Stimulated activated CD8-positive, alpha-beta memory T cell treated with anti-CD3 and anti-CD28 coated beads, Interleukin-4, amount 100 ng/mL, for 1 hour (primary cell): ENCODE measurements at places on chromosomes 4 and X.

DNA sequence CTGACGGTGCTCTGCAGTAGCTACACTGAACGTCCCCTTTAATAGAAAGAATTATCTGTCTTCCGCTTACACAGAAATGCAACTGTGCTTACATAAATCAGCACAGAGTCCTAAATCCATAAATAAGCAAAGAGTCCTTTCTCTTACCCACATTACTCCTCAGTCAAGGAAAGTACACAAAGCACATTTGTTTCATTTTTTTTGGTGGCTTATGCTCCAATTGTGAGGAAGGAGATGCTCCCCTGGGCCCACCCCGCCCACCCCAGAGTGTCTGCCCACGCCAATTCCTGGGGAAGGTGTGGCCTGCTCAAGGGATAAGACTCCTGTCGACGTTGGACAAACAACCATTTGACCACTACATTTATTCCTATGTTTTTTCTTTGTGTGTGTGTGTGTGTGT, 53.8 kb downstream of the CPLX1 start:
- DNase-seq = no peak

DNA sequence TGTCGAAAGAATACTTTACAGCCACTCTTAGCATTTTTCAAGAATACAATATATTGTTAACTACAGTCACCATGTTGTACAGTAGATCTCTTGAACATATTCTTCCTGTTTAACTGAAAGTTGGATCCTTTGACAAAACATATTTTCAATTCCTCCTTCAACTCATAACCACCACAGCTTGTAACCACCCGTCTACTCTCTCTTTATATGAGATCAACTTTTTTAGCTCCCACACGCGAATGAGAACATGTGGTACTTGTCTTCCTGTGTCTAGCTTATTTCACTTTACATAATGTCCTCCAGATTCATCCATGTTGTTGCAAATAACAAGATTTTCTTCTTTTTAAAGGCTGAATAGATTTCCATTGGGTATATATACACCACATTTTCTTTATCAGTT, 338.3 kb upstream of the IGFBP7 start:
- DNase-seq = no peak

- DNase-seq = no peak
Measured at GRCh38 chr4:146916479-146917076, 29.1 kb downstream of the TTC29 start.

GRCh38 chrX:143466130-143466529, 51.1 kb downstream of the SPANXN3 start:
- no peak for DNase-seq

DNA sequence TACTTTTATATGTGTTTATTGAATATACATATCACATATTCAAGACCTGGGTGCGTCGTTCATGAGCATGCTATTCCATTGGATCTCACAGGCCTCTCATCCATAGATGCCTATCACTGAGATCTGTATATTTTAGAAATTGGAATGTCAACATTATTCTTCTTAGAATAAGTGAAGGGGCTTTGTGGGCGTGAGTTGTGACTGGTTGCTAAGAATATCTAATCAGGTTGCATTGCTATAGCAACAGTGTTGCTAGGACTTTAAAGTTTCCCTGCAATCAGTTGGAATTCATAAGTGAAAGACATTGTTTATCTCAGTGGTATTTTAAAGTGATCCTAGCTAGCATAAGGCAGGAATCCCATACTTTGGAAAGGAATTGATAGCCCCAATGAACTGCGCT, 36.7 kb upstream of the ANK2 start:
- DNase-seq = no peak

GRCh38 chr4:72817012-72817411, 248.0 kb upstream of the ADAMTS3 start:
- no peak for DNase-seq

DNA sequence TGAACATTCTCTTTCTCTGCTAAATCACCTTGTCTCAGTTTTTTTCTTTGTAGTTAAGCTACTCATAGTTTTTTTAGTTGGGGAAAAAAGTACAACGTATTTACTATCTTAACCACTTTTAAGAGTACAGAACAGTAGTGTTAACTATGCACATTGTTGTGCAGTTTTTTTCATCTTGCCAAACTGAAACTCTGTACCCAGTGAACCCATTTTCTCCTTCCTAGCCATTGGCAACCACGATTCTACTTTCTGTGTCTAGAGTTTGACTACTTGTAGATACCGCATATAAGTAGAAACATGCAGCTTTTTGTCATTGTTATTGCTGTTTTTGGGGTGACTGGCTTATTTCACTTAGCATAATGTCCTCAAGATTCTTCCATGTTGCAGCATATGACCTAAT, 10.0 kb downstream of the N4BP2 start:
- DNase-seq = no peak

DNA sequence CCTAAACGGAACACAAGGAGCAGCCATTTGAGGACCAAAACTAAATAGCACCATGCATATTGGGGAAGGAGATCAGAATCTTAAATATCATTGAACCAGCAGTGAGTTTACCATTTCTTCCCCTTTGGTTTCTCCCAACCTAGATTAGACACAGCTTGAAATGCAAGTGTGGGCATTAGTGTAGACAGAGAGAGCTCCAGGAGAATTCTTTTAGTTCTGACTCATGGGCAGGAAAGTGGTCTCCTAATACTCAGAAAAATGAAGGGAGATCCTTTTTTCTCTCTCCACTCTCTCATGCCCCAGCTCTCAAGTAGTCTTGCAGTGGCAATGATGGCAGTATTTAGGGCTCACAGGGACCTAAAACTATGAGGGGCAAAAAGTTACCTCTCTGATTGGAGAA, 567.9 kb downstream of the INPP4B start:
- DNase-seq = no peak

DNA sequence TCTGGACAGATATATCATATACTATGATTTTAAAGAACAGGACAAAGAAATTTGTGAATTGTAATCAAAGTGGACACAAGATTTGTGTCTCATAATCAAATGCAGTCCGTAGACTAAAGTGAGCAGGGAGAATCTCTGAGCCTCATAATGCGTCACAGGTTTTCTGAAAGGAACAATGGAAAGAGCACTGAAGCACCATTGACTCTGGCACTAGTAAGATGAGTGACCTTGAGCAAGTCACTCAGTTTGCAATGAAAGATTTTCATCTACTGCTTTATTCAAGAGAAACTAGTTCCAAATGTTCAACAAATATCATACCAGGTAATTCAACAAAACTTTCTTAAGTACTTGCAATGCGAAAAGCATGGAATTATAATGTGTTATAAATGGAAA, 315.3 kb downstream of the MAPK10 start:
- DNase-seq = no peak

GRCh38 chr4:121126449-121127006, 37.6 kb downstream of the TNIP3 start:
- no peak for DNase-seq

- no peak for DNase-seq
Measured at GRCh38 chr4:110130576-110131358, 67.6 kb downstream of the ELOVL6 start.

GRCh38 chr4:40586034-40586433, 43.6 kb downstream of the RBM47 start:
- DNase-seq = no peak

DNA sequence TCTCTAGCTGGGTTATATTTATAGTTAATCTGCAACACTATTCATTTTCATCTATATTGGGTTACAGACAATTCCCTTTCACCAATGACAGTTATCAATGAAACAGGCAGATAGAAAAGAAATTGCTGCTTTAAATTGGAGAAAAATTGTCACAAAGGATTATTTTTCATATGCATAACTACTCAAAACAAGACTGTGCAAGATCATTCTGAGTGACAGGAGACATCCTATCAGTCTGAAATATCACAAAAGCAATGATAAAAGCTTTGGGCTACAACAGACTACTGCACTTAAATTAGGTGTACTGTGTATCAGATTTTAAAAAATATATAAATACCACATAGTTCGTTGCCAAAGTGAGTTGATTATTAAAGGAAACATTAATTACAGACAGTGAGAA, 722.6 kb downstream of the ARAP2 start:
- no peak for DNase-seq

DNA sequence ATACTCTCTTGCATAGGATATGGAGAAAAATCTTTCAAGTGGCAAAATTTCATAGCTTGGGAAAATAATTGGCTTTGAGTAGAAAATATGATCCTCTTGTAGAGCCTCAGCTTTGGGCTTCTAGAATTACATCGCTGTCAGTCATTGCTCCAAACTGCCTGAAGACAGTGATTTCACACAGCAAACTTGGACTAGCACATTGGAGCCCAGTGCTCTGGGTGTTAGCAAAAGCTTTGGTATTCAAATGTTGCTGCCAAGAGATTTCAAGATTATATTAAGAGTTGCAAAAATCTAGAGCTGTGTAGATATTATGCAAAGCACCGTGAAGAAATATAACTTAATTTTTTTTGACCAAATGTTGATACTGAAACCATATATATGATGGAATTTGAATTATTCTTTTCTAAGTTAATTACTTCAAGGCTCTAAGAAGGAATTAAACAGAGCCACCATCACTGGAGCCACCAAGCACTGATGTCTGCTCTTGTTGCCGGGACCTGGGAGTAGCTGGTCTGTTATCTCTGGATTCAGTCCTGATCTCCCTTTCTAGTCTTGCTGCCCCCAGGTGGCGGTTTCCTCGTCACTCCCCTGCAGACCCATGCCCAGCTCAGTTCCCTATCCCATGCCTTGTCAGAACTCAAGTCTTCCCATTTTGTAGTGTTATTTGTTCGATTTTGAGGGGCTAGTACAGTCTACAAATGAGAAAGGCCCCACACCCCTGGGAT, 260.7 kb upstream of the SFRP2 start:
- no peak for DNase-seq

DNA sequence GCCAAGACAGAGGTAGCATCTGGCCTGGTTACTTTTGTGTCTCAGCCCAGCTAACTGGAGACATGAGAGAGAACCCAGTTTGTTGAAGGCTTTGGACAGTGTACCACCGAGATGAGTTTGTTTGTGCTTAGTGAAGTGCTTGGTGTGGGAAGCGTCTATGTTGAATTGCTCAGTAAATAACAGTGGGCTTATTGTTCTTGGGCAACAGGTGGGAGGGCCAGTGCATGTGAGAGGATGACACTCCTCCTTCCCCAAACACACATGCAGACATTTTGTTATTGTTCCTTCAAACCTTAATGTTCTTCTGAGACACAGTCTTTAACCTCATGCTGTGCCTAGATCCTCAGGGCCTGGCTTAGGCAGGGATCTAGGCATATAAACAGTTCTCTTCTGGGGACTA, 39.7 kb downstream of the MSN start:
- no peak for DNase-seq

- DNase-seq = no peak
Measured at GRCh38 chrX:630007-630611, 482 bp upstream of the SHOX start.

GRCh38 chr4:127400731-127401346, 231.9 kb upstream of the INTU start:
- no peak for DNase-seq

DNA sequence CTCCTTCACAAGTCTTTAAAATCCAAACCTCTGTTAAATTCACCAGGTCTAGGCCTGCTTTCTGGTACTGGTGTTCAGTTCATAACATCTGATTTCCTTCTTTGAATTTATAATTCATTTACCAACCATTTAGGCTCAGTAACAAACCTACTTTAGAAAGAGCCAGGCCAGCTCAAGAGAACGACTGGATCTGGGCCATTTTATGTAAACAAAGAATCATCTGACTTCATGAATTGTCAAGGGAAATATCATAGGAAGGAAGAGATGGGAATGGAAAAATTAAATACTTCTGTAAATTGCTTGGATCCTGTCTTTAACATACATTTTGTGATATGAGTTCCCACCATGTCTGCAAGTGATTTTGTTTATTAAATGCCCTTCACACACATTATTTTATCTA, 36.5 kb downstream of the DCHS2 start:
- DNase-seq = no peak

DNA sequence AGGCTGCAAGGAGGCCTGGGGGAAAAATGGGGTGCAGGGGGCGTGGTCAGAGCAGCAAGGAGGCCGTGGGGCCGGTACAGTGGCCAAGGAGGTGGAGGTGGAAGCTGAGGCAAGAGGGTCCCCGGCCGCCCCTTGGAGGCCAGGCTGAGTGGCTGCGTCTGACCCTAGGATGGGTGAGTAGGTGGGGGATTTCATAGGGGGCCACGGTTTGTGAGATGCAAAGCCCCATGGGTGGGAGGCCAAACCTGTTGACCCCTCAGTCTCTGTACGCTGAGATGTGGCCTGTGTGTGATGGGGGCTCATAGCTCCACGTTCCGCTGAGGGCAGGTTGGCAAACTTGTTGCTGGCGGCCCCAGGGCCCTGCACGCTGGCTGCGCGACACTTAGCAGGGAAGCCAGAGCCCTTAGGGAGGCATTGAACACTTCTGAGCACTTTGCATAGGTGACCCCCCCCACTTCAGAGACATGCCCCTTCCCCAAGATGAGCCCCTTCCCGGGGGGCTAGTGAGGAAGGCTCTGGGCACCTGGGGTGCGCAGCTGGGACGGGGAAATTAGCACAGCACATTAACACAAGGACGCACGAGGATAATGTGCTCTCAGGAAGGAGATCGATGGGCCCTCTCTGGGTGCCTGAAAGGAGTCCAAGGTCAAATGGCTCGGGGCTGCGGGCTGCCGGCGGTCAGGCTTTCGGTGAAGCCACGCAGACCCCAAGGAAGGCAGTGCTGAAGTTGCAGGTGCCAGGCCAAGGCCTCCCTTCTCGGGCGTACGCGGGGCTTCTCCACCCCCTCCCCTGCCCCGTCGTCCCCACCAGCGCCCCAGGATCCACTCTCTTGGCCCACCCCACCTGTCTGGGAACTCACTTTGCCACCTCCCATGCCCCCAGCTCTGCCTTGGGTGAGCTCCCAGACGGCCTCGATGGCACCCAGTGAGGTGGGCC, 107.4 kb downstream of the HMX1 start:
- no peak for DNase-seq

- DNase-seq = no peak
Measured at GRCh38 chr4:129751646-129752045, 655.7 kb downstream of the C4orf33 start.

- no peak for DNase-seq
Measured at GRCh38 chr4:163157157-163157556, 9.5 kb downstream of the NAF1 start.

GRCh38 chr4:139200102-139200501, 23.1 kb upstream of the ELF2 start:
- no peak for DNase-seq
